Substantia nigra (tissue), 51 donors: ENCODE measurements at places on chromosomes 2 and 18.

DNA sequence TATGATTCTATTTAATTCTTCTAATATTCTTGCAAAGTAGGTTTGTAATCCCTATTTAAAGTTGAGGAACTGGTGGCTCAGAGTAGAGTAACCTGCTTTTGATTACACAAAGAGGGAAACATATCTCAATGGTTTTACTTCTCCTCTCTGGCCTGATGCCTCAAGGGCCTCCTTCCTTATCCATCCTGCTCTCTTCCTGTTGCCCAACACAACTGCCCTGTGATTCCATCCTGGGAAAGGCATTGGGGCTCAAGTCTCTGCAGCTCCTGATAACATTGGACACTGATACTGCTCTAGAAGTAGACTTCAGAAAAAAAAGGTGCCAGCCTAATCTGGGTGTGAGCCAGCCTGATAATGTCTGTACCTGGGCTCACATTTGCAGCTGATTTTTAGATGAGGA is 75.8 kb downstream of the RDH14 start:
- DNase-seq = no peak

DNA sequence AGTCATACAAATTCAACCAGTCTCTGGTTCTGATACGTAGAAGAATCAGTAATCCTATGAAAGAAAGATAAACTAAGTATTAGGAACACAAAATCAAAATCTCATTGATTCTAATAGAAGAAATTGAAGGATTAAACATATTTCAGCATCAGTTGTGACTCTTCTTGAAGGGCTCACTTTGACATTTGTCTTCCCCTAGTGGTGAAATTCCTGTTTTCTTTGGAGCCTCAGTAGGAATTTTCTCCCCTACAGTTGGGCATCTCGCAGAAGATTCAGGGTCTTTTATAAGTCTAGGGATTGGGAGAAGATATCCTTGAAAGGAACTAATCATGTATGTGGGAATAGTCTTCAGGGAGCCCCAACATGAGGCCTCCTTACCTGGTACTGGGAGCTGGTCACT is 2.8 kb upstream of the CRYGB start:
- no peak for DNase-seq

DNA sequence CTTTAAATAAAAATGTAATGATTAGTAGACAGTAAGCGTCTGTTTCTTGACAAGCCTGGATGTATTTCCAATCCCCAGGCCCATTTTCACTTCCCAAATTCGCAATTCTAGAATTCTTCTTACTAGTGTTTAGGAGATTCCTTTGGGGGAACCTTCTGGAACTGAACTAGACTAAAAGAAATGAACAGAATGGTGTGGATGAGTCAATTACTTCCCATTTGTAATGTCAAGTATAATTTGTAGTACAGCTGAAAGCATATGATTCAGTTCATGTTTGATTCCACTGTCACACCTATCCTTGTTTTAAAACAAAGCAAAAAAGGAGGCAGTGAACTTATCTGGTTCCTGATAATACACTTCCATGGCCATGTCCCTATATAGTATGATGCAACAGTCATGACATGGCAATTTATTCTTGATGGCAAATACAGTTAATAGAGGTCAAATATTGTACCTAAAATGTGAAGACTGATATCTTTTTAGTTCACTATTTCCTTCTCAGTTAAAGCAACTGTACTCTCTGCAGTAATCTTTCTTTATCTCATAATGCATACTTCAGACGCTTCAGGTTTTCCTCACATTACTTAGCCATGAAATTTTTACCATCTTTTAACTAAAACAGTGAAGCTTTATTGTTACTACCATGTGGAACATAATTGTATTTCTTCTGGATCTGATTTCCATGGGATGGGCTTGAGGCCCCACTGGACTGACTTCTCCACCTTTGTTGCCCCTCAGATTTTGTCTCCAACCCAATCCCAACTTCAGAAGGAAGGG is 2.0 kb downstream of the IDH1 start:
- no peak for DNase-seq

- DNase-seq = no peak
Observed at GRCh38 chr18:24936691-24937090, 415.3 kb downstream of the ZNF521 start.

- DNase-seq = no peak
Observed at GRCh38 chr2:8219631-8220355, 462.1 kb upstream of the ID2 start.

GRCh38 chr18:50469380-50469781 is 90.5 kb upstream of the MAPK4 start:
- no peak for DNase-seq

GRCh38 chr18:11657152-11657551 is 31.9 kb upstream of the GNAL start:
- DNase-seq = no peak

- no peak for DNase-seq
Observed at GRCh38 chr2:102892698-102893310, 131.0 kb downstream of the TMEM182 start.

- DNase-seq = no peak
Observed at GRCh38 chr2:112772322-112772721, 7.9 kb upstream of the CKAP2L start.

DNA sequence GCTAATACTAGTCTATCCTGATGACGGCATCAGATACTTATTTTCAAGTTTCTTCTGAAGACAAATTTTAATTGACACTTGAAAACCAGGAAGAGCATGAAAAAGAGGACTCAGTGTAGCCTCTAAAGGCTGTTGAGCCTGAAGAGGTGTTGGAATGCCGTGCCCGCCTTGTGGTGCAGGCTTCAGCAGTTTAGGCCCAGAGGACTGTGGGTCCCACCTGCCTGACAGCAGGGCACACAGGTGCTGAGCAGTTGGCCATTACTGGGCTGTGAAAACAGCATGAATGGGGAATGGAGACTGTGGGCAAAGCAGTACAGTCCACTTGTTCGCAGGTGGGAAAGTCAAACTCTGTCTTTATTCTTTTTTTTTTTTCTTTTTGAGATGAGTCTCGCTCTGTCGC is 49.8 kb upstream of the THOC1 start:
- DNase-seq = no peak

DNA sequence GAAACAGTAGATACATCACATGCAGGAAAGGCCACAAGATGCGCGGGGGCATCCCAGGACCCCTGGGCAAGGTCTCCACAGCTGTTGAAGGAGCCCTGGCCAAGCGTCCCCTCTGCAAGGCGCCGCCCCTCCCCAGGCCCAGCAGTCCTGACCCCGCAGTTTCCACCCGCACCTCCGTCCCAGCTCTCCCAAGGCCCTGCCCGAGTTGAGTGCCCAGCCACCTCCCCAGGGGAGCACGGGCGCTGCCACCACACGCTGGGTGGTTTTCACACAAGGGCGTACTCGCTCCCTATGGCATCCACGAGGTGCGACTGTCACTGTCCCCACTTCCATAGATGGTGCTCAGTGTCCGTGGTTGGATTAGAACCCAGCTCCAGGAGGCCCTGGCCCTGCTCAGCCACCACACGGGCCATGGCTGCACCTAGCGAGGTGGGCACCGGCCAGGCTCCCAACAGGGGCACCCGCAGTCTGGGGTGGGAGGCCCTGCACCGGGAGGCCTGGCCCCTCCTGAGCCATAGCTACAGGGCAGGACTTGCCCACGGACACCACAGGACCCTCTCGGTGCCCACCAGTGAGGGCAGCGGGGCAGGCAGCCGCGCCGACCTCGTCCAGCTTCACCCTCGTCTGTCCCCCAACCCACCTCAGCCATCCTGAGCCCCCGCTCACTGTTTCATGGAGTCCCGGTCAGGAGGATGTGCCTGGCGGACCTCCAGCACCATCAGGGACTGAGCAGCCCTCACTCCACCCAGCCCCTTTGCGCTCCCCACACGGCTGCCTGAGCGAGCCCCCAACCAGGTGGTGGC is 36.0 kb downstream of the KIF1A start:
- no peak for DNase-seq

DNA sequence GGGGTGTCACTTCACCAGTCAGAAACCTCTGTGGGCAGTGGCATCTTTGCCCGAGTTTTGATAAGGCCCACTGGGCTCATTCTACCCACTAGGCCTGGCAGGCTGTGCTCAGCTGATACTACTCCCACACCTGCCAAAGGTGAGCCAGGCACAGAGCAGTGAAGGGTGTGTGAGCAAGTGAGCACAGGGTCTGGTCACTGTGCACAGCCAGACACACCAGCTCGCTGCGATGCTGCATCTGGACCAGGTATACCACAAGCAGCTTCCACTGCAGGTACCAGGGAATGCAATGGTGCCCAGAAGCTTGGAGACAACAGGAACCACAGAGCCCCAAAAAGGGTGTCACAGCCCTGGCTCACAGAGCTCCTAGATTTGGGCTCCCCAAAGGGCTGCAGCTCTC is 40.6 kb upstream of the CBLN2 start:
- no peak for DNase-seq

DNA sequence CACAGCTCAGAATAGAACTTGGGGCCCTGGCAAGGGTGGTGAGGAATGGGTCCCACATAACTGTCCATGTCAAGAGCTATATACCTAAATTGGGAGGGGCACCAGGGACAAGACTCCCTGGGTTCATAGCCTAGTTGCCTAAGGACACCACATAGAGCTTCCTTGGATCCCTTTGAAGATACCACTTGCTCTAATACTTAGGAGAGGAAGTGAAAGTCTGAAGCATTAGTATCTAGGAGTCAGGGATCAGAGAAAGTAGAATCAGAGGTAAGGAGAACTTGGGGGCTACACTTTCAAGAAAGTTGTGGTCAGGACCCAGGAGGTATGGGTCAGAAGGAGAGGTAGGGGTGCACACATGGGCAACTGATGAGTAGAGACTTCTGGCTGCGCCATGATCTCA is 318.2 kb upstream of the SLC39A10 start:
- no peak for DNase-seq

GRCh38 chr2:5978131-5978751 is 286.1 kb downstream of the SOX11 start:
- DNase-seq = no peak

DNA sequence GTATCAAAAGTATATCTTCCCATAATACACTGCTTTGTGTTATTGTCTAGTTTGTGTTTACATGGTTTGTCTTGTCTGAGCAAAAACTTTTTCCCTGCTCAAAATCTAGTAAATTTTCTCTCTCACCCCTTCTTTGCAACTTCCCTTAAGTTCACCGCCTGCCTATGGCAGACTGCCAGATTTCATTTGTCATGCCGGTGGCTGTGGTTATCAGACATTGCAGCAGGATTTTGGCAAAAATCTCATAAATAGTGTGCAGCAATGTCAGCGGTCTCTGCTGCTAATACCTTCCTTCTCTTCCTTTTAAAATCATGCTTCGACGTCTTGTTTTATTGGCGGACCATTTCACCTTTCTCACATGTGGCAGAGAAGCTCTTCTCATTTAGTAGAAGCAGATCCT is 45.6 kb upstream of the TMEM178A start:
- no peak for DNase-seq

DNA sequence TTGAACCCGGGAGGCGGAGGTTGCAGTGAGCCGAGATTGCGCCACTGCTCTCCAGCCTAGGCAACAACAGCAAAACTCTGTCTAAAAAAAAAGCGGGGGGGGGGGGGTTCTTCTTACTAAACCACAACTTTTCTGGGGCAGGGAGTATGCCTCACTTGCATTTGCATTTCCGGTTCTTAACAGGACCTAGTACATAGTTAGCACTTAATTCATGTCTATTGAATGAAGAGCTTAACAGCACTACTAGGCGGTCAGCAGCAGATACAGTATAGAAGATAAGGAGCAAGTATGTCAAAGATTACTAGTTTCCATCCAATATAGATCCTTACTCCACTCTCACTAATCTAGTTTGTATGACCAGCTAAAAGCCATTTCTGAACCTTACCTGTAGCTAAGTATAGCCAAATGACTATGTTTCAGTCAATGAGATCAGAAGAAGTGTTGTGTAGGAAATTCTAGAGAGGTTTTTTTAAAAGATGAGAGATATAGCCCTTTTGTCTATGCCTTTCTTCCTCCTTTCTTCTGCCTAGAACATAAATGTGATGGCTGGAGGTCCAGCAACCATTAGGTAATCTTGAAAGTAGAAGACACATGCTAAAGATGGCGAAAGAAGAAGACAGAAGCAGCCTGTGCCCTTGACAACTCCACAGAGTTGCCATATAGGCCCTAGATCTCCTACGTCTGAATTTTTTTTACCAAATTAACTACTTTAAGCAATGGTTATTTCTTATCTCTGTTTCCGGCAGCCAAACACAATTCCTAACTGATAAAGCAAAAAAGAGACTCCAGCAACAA is 11.3 kb downstream of the HYCC2 start:
- no peak for DNase-seq

DNA sequence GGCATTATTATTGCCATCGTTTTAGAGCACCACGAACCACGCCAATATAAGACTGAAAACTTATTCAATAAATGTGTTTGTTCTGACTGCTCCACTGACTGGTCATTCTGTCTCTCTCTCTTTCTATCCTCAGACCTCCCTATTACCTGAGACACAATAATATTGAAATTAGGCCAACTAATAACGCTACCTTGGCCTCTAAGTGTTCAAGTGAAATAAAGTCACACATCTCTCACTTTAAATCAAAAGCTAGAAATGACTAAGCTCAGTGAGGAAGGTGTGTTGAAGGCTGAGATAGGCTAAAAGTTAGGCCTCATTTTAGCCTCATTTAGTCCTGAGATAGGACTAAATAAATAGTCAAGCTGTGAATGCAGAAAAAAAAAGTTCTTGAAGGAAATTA is 38.8 kb downstream of the G6PC2 start:
- DNase-seq = no peak

GRCh38 chr2:69167469-69167822 is 154.5 kb downstream of the ANTXR1 start:
- no peak for DNase-seq

GRCh38 chr2:201698588-201699226 is at the start of gene MPP4:
Gene MPP4 (minus strand): TSS chr2:201698644. CDS start chr2:201693954, 4,690 bp downstream.
- DNase-seq = no peak

GRCh38 chr18:49249521-49249920 is 210.9 kb downstream of the DYM start:
- no peak for DNase-seq

- DNase-seq = no peak
Observed at GRCh38 chr2:48174503-48174902, 268.2 kb upstream of the FBXO11 start.
